ENCODE measurements at places on chromosomes 4 and X.

- no peak for DNase-seq
Measured at GRCh38 chr4:122612540-122612939, 8.3 kb downstream of the IL21 start.

GRCh38 chr4:163611182-163611581, 116.7 kb downstream of the TMA16 start:
- no peak for DNase-seq

- DNase-seq: no peak
Measured at GRCh38 chr4:14222377-14223029, 595.0 kb upstream of the BOD1L1 start.

GRCh38 chrX:37783305-37783704, 3.4 kb downstream of the CYBB start:
- DNase-seq: no peak

All from vagina (tissue), 2 donors.